ENCODE measurements at places on chromosomes 11 and 22.

DNA sequence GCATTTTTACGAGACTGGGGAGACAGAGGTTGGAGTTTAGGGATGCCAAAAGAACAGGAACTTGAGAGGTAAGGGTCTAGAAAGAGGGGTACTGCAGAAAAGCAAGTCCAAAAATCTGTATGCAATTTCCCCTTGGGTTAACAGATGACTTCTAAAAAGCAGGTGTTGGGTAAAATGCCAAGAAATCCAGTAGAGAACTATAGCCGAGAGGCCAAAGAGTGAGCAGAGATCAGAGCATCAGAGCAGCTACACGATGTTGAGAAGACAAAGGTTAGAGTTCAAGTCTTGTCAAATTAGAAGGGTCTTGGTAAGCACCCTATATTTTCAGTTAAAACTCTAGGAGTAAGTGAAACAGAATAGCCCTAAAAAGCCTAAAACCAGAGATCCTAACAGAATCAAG lies 145.2 kb downstream of the FCHSD2 start:
- DNase-seq, result no peak

- DNase-seq, result no peak
Measured at GRCh38 chr11:115674937-115675544, 170.8 kb upstream of the CADM1 start.

DNA sequence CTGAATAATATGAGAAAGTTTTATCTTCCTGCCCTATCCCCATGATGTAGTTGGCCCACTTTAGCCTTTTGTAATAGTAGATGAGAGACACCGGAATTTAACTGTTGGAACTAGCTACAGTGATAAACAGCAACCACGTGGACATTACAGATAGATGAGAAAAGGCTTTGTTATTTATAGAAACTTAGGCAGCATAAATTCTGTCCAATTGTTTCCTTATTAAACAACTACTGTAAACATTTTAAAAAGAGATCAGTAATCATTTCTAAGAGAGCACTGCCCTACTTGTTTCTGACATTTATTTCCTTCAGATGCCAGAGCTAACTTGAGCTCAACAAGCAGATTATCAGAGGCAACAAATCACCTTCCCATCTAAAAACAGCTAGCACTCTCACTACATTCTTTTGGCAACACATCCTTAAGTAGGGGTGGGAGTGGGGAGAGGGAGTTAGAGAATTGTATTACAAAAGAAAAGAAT lies 63.1 kb downstream of the SOX6 start:
- DNase-seq, result no peak

- DNase-seq, result no peak
Measured at GRCh38 chr11:66701432-66702240, 23.9 kb upstream of the RBM4B start.

DNA sequence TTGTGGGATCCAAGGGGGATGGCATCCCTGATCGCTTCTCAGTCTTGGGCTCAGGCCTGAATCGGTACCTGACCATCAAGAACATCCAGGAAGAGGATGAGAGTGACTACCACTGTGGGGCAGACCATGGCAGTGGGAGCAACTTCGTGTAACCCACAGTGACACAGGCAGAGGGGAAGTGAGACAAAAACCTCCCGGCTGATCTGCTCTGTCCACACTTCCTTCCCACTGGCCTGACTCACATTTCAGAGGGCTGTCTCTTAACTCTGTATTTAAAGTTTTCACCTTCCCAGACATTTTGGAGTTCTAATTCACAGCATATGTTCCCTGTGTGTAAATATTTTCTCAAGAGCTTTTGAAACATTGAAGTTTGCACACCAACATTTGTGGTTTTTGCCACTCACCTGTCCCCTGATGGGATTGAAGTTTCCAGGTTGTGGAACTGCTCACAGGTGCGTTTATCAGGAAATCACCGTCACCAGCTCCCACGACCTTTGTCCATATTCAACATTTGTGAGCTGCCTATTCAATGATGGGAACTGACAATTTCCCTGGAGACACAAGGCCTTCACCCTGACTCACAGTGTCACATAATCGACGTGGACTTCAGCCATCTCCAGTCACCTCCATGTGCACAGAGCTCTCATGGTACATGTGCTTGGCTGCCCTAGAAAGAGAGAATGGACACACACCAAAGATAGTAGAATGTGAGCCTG lies 99.2 kb downstream of the VPREB1 start:
- no peak for DNase-seq

DNA sequence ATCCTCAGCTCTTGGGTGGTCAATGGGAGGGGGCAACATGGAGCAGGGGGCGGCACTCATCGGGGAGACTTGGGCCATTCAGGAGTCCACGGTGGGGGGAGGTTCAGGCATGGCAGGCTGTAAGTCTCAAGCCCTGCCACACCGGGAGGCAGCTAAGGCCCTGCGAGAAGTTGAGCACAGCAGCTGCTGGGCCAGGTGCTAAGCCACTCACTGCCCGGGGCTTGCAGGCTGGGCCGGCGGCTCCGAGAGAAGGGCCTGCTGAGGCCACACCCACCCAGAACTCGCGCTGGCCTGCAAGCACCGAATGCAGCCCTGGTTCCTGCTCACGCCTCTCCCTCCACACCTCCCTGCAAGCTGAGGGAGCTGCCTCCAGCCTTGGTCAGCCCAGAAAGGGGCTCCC lies 131.4 kb downstream of the OR4C45 start:
- peak; percentile 4 for DNase-seq

GRCh38 chr11:64321026-64321425 lies 3.1 kb downstream of the PRDX5 start:
- DNase-seq, result no peak

- DNase-seq, result no peak
Measured at GRCh38 chr11:57205041-57205641, 23.4 kb downstream of the LRRC55 start.

- DNase-seq, result no peak
Measured at GRCh38 chr11:69609351-69609750, 31.6 kb upstream of the CCND1 start.

DNA sequence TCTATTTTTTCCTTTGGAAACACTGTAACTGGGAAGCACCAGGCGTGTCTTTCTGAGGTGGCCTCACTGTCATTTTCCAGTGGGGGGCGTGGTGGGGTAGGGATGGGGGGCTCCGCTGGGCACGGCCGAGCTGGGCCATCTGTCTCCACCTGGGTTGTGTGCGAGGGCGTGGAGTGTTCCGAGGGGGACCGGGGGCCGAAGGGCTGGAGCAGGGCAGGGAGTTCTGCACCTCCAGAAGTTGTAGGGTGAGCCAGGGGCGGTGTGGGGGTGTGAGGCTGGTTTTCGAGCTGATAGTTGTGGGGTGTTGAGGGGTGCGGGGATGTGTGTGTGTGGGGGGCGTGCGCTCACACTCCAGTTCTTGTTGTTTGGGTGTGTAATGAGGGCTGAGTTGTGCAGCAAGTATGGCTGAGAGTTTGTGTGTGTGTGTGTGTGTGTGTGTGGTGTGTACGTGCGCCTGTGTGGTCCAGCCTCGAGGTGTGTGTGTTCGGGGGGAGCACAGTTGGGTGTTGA lies 10.8 kb downstream of the YPEL4 start:
- no peak for DNase-seq

DNA sequence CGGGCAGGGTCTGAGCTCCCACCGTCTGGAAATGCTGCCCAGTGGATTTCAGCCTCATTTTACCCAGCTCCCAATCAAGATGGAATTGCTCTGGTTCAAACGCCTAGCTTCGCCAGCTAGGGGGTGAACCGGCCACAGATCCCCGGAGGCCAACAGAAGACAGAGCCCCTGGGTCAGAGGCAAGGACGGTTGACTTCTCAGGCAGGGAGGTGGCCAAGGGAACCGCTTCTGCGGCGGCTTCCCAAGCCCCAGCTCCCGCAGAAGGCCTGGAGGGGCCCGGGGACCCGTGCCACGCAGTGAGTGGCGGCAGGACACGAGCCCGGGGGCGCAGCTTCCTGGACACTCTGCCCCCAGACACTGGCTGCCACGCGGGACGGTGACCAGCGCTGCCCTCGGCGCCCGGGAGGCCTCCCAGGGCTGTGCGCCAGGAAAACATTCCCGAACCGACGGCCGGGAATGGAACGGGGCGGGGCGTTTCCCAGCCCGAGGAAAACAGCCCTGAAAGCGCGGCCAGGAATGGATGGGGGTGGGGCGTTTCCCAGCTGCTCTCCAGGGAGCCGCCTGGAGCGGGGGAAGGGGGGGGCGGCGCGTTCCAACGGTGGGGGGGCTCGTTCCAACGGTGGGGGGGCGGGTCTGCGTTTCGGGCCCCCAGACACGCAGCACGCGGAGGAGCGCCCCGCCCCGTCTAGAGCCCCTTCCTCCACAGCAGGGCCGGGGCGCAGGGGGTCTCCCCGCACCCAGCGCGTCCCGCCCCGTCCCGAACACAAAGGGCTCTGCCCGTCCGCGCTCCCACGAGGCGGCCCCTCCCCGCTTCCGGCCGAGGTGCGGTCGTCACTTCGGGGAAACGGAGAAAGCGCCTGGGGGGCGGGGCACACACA lies 13.5 kb upstream of the B4GALNT4 start:
- peak; percentile 93 for DNase-seq

DNA sequence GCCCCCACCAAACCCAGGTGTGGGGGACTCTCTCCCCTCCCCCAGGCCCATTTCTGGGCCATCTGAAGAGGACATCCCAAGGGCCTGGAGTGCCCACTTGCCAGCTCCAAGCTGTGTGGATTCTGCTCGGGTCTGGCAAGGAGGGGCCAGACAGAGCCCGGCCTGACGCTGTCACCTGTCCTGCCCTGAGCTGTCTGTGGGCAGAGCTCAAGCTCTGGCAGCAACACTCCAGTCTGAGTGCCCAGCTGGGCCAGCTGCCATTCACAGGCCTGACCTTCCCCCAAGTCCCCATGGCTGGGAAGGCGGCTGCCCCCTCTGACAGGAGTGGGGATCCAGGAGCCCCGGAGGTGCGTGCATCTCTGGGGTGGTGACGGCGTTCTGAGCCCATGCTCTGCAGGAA lies 6.2 kb upstream of the PIM3 start:
- DNase-seq, result no peak

DNA sequence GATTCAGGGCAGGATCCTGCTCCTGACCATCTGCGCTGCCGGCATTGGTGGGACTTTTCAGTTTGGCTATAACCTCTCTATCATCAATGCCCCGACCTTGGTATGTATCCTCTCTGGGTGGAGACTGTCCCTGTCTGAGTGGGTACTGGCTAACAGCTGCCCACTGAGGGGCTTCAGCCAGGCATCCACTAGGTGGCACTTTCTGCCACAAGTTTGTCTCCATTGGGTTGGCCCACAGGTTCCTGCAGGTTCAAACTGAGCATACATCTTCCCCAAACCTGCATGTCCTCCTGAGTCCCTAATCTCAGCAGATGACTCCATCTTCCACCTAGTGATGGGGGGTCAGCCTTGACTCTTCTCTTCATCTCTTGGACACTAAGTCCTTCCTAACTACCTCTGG lies 4.4 kb downstream of the SLC2A11 start:
- peak; percentile 27 for DNase-seq
